ENCODE measurements at places on chromosomes 11 and 22.

- DNase-seq = no peak
Observed at GRCh38 chr11:17379383-17380180, 8.9 kb downstream of the KCNJ11 start.

DNA sequence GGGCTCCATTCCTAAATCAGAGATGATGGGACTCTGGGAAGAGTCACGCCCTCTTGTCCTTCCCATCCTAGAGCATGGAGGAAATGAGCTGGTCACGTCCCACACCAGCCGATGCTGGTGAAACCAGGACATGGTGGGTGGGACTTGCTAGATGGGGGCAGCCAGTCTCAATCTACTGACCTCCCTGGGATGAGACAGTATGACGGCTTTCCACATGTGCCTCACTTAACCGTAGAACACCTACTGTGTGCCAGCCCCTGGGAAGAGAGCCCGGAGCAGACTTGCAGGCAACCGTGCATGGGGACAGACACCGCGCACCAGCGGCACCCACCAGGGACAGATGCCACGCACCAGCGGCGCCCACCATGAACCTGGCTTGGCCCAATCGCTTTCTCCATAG is 3.8 kb downstream of the OSBPL5 start:
- no peak for DNase-seq

DNA sequence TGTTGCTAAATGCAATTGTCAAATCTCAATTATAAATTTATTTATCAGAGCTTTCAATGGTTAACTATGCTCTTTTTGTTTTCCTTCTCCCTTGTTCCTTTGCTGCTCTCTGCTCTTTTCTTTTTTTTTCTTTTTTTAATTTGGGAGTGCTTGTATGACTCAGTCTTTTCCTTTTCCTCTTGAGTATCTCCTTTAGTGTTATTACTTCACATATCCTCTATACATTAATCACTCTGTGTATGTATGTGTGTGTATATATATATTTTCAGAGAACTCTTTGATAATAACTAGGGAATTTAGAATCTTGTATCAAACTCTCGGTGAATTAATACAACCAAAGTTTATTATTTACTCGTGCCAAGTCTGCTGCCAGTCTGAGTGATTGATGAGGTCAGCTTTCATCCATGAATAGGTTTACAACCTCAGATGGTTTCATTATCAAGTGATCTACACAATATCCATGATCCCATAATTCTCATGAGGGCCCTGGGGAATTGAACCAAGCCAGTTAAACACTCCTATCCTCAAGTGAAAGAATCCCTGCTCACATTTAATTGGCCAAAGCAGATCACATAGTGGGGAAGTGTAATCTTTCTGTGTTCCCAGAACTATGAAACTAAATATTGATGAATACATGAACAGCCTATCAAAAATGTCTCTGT is 743.4 kb upstream of the CNTN5 start:
- no peak for DNase-seq

DNA sequence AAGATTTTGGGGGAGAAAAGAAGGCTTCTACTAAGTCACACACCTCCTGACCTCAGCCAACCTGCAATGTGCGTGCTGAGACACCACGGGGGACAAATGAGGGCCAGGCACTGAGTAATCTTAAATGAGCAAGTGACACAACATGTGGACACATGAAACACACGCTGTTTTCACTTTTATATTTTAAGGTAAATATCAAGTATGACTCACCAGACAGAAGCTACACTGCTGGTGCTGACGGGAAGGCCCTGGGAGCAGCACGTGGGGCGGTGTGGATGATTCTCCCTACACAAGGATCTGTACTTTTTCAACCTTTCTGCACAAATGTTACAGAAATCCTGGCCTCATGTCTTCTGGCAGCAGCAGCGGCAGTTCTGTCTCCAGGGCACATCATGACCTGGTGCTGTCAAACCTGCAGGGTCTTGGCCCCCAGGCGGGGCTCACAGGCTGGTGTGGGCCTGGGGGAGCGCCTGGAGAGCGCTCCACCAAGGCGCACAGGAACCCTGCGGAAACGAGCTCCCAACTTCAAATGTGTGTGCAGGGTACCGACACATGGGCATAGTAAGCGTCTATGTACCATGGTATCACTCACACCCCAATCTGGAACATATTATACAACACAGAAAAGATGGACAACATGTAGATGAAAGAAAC is 61.7 kb downstream of the DGCR2 start:
- no peak for DNase-seq

DNA sequence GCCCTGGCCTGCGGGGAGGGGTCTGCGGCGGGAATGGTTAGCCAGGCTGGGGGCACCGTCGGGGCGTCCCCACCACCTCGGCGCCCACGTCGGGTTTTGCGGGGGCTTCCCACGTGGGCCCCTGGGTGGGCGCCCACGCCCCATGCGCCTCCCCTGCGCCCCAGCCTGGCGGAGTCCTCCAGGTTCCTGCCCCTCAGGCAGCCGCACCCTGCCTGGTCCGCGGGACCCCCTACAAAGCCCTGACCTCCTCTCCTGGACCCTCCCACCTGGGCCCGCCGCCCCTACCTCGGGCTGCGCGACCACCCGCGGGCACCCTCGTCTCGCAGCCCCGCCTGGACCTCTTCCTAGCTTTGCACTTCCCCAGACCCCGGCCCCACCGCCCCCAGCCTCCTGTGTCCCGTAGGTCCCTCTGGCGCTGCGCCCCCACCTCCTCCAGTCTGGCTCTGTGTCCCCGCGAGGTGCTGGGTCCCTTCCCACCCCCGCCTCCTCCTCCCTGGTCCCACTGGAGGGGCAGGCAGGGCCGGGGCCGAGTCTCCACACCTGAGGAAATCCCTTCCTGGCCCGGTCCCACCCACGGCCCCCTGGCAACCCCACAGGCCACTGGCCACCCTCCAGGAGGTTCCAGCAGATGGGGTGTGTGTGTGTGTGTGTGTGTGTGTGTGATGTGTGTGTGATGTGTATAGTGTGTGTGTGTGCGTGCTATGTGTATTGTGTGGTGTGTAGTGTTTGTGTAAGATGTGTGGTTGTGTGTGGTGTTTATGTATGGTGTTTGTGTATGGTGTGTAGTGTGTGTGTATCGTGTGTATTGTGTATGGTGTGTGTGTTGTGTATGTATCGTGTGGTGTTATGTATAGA is 11.8 kb downstream of the PIM3 start:
- DNase-seq = no peak

DNA sequence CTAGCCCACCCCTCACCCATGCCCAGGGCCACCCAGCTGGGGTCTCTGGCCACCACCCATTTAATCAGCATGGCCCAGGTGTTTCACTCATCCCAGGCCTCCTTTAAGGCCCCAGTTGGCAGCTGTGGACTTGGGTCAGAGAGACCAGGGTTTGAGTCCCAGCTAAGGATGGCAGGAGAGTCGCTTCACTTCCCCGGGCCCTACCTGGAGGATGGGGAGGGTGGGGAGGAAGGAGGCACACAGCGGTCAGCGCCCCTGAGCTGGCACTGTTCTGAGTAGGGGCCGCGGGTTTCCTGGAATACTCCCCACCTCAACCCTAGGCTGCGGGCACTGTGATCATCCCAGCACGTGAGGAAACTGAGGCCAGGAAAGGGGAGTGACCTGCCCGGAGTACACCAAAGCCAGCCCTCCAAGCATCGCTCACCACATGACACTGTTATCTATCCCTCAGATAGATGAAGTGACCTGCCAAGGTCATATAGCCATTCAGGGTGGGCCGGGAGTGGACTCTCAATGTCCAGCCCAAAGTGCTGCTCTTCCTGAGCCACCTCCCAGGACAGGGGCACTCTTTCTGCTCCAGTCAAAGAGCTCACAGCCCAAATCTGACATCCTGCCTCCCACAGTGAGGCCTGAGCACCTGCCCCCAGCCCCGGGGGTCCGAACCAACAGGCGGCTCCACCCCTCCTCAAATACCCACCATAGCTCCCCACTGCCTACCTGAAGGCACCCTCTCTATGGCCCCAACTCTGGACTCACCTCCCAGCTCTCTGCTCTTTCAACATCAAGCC is 3.4 kb upstream of the ATP5MGL start:
- no peak for DNase-seq

GRCh38 chr22:46454504-46455269 is 82.7 kb downstream of the CELSR1 start:
- no peak for DNase-seq

GRCh38 chr11:28999620-29000019 is 891.4 kb downstream of the METTL15 start:
- no peak for DNase-seq

GRCh38 chr11:45155058-45155551 is 8.7 kb downstream of the PRDM11 start:
- no peak for DNase-seq

GRCh38 chr11:107860688-107861087 is 2.1 kb upstream of the SLC35F2 start:
- DNase-seq = no peak

- peak; percentile 86 for DNase-seq
Observed at GRCh38 chr11:11998091-11998781, 10.2 kb downstream of the DKK3 start.

GRCh38 chr11:40732132-40732531 is 727.3 kb downstream of the LRRC4C start:
- DNase-seq = no peak

DNA sequence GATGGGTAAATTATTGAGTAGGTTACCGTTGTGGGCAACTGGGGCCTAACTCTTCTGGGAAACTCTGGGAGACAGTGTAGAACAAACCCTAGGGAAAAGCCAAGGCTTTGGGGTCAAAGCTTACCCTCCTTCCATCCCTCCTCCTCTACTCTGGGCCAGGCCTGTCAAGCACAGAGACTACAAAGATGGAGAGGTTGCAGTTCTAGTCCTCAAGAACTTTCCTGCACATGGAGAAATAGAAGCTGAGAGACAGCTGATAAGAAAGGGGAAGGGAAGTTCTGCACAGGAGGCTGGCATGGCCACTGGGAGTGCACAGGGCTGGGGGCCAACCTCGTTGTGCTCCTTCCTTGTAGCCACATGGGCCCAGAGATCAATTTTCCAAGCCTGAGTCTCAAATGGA is 67.2 kb upstream of the ALX4 start:
- DNase-seq = no peak

DNA sequence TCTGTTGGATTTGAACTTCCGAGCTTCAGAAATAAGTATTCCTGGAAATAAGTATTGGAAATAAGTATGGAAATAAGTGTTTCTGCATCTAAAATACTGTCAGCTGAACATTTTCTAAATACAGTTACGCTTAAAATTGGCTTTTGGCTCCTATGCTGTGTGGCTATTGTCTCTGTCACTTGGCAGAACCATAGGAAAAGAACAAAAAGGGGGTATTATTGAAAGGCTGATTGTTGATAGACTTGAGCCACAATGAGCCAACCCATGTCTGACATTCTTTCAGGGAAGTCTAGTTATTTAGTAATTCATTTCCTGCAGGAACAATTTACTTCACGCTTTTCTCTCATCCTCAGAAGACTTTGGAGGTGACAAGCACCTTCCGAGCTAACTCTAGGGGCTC is 32.5 kb upstream of the LARGE1 start:
- DNase-seq = no peak

GRCh38 chr22:27110665-27111451 is 453.5 kb downstream of the MIAT start:
- peak; percentile 73 for DNase-seq

DNA sequence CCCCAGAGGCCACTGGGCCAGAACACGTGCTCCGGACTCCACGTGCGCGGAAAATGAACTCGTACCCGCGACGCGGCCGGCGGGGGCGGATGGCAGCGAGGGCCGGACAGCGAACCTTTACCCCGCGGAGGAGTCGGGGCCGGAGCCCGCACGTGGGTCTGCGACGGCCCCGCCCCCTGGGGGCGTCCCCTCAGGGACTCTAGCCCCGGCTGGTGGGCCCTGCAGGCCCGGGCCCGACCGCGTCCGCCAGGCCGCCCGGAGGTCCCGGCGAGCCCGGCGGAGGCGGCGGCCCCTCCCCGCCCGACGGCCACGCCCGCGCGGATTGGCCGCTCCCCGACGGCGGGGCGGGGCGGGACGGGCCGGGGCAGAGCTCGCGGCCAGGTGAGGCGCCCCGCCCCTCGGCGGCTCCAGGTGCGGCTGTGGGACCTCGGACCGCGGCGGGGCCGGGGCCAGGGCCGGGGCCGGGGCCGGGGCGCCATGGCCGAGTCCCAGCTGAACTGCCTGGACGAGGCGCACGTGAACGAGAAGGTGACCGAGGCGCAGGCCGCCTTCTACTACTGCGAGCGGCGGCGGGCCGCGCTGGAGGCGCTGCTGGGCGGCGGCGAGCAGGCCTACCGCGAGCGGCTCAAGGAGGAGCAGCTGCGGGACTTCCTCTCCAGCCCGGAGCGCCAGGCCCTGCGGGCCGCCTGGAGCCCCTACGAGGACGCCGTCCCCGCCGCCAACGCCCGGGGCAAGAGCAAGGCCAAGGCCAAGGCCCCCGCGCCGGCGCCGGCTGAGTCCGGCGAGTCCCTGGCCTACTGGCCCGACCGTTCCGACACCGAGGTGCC is at the start of gene FAM83F:
TSS of gene FAM83F (plus strand) at position 389 of the 827 bp plus-strand sequence. CDS start at position 478, 89 bp downstream.
- no peak for DNase-seq

- DNase-seq = no peak
Observed at GRCh38 chr11:85379066-85379465, 248.1 kb downstream of the DLG2 start.

DNA sequence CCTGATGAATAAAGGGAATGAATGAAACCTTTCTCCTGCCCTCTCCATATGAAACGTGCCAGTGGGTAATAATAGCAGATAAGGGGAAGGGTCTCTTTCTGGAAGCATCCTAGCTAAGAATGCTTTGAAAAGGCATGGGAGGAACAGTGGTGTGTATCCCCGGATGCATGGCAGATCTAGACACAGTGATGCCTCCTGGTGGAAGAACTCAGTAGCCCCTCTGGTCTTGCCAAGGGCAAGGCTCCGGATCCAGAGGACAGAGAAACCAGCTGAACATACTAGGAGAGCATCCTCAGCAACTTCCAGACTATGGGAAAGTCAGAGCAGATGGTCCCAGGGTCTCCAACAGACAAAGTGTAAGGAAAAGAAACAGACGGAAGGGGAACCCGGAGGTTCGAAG is 6.4 kb downstream of the BAIAP2L2 start:
- peak; percentile 67 for DNase-seq

- DNase-seq = no peak
Observed at GRCh38 chr11:15055620-15056356, 17.6 kb upstream of the CALCB start.

- DNase-seq = peak; percentile 80
Observed at GRCh38 chr11:130124096-130124495, 35.5 kb upstream of the ST14 start.

- DNase-seq = peak; percentile 91
Observed at GRCh38 chr22:23178512-23179254, 1.6 kb upstream of the BCR start.

DNA sequence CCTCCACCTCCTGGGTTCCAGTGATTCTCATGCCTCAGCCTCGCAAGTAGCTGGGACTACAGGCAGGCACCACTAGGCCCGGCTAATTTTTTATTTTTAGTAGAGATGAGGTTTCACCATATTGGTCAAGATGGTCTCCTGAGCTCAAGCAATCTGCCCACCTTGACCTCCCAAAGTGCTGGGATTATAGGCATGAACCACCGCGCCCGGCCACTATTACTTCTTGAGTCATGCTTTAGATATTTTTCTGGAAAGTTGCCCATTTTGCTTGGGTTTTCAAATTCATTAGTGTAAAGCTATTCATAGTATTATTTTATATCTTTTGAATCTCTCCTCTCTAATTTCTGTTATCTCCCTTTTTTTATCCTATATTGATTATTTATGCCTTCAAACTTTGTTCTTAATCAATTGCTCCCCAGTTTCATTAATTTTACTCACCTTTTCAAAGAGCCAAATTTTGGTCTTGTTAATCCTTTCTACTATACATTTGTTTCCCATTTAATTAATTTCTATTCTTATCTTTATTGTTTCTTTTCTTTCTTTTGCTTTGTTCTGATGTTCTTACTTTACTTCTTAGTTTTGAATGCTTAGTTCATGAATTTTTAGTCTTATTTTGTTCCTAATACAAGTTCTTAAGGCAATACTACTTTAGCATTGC is 10.3 kb upstream of the RAC2 start:
- DNase-seq = no peak
